ENCODE measurements at places on chromosomes 2 and 18. TPM values are rescaled to one million over a fixed set of nuclear protein-coding genes. Genes with fewer than 3 reads are reported as not detected.

Gene KIF1A
- 0.60 TPM for total RNA-seq

Gene LRP1B
- total RNA-seq = not detected

Gene FSHR
- total RNA-seq = not detected

Gene VWA3B
- total RNA-seq = not detected

Gene RDH14
- total RNA-seq = 14.8 TPM

Gene GULP1
- total RNA-seq = not detected

Gene NGEF
- 0.18 TPM for total RNA-seq

Gene FAM110C
- total RNA-seq = 0.22 TPM

Gene SH2D6
- total RNA-seq = 0.43 TPM

Gene FAM237A
- not detected for total RNA-seq

Gene GALNT13
- total RNA-seq = 0.14 TPM

Gene DIPK1C
- total RNA-seq = not detected

Gene EFEMP1
- total RNA-seq = not detected

Gene NTSR2
- not detected for total RNA-seq

Gene COL4A3
- not detected for total RNA-seq

Gene MOGAT1
- not detected for total RNA-seq

Gene IL1RN
- not detected for total RNA-seq

Gene RNF138
- total RNA-seq = 62.9 TPM

Gene HNMT
- total RNA-seq = not detected
